Posterior vena cava (tissue), 2 donors: ENCODE measurements at places on chromosomes 1 and 21. TPM values are rescaled to one million over a fixed set of nuclear protein-coding genes. Genes with fewer than 3 reads are reported as not detected.

Gene KLHDC9
- total RNA-seq, result 4.2 TPM

Gene CHI3L2
- total RNA-seq, result 7.9 TPM

Gene FAM3B
- total RNA-seq, result 1.1 TPM

Gene LIPI
- total RNA-seq, result not detected

Gene ZNF648
- total RNA-seq, result not detected
